Glutamatergic neuron (in vitro differentiated cells): ENCODE measurements at places on chromosomes 16 and 17.
A peak's percentile ranks its signal among the peaks of the same experiment; 100 is the strongest.

GRCh38 chr16:8855051-8855786 is 13.6 kb downstream of the CARHSP1 start:
- H3K4me1 ChIP-seq: peaks cover 20% of the 10 kb centered on the region
- H3K4me3 ChIP-seq: no peak overlapping the region
- no peaks in the 10 kb centered on the region for H3K36me3 ChIP-seq
- H3K27ac ChIP-seq: no peak overlapping the region

- H3K36me3 ChIP-seq: no peaks in the 10 kb centered on the region
- no peak overlapping the region for H3K4me3 ChIP-seq
- peaks cover 5% of the 10 kb centered on the region for H3K4me1 ChIP-seq
Observed at GRCh38 chr16:87160701-87161337, 156.4 kb downstream of the C16orf95 start.

- H3K4me3 ChIP-seq: no peak overlapping the region
- no peak overlapping the region for H3K27ac ChIP-seq
- no peak for DNase-seq
- peaks cover 13% of the 10 kb centered on the region for H3K27me3 ChIP-seq
- H3K4me1 ChIP-seq: peaks cover 5% of the 10 kb centered on the region
- H3K36me3 ChIP-seq: no peaks in the 10 kb centered on the region
Observed at GRCh38 chr16:2715519-2715918, 4.5 kb downstream of the PRSS27 start.

- peak overlapping the region; percentile 74 for H3K4me3 ChIP-seq
- no peaks in the 10 kb centered on the region for H3K36me3 ChIP-seq
- peak; percentile 35 for DNase-seq
Observed at GRCh38 chr16:10577305-10578202, 2.8 kb downstream of the EMP2 start.

- H3K27me3 ChIP-seq: no peaks in the 10 kb centered on the region
- no peak overlapping the region for H3K4me3 ChIP-seq
- H3K27ac ChIP-seq: no peak overlapping the region
- H3K4me1 ChIP-seq: no peaks in the 10 kb centered on the region
- DNase-seq: no peak
Observed at GRCh38 chr16:19566362-19566761, 10.9 kb downstream of the VPS35L start.

GRCh38 chr17:65065906-65066305 is 9.4 kb upstream of the GNA13 start:
- DNase-seq: no peak
- no peak overlapping the region for H3K4me3 ChIP-seq
- no peaks in the 10 kb centered on the region for H3K36me3 ChIP-seq
- no peaks in the 10 kb centered on the region for H3K4me1 ChIP-seq
- peaks cover 4% of the 10 kb centered on the region for H3K27me3 ChIP-seq

DNA sequence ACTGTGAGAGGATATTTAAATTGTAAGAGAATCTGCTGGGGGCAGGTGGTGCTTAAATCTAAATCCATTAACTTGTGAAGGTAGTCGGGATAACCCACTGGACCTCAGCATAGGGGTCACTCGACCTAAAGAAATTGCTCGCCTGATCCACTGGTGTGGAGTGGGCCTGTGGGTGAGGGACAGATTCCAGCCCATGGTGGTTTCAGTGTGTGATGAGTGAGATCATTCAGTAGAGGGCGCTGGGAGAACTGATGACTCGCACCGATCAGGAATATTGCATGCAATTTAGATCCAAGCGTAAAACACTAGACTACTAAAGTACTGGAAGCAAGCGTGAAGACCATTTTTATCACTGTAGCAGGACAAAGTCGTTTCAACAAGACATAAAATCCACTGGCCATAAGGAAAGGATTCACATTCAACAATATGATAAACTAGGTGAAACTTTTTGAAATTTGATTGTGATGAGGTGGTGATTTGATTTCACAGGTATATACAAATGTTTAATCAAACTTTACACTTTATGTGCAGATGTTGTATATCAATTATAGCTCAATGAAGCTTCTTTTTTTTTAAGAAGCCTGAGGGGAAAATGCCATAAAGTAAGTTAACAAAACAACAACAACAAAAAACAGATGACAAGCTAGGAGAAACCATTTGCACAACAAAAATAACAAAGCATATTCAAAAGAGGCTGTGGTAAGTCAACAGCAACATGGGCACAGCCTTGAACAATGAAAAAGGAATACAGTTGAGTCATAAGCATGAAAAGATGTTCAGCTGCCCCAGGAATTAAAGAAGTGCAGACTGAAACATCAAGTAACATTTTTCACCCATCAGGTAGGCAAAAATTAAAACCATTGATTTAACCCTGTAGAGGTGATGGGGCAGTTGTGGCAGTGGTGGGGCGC is 7.5 kb upstream of the TMEM170A start:
- no peaks in the 10 kb centered on the region for H3K4me1 ChIP-seq
- H3K36me3 ChIP-seq: no peaks in the 10 kb centered on the region
- DNase-seq: peak; percentile 48
- H3K27me3 ChIP-seq: no peaks in the 10 kb centered on the region

- no peak overlapping the region for H3K27ac ChIP-seq
- no peaks in the 10 kb centered on the region for H3K4me1 ChIP-seq
- DNase-seq: no peak
- H3K4me3 ChIP-seq: no peak overlapping the region
- peaks cover 2% of the 10 kb centered on the region for H3K27me3 ChIP-seq
Observed at GRCh38 chr16:24146518-24146917, 109.6 kb upstream of the CACNG3 start.

DNA sequence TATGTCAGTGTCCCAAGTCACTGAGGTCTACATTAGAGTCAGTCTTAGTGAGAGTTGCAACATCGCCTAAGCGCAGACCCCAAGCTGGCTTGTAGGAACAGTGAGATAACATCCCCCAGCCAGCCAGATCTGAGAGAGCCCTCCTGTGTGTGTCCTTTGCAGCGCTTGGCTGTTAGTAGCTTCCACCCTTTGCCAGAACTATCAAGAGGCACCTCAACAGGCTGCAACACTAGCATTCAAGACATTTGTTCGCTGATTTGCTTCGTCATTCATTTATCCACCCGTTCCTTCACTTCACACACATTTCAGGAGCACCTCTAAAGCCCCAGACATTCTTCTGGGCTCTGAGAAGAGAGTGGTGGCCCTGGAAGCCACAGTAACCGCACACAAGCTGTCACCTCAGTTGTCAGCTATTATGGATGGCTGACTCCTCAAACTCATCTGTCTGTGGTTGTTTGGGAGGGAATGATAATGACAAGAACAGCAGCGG is 289.6 kb downstream of the WWOX start:
- H3K4me1 ChIP-seq: no peaks in the 10 kb centered on the region
- no peak overlapping the region for H3K27ac ChIP-seq
- H3K27me3 ChIP-seq: peaks cover 2% of the 10 kb centered on the region
- DNase-seq: no peak

- DNase-seq: no peak
- H3K36me3 ChIP-seq: no peaks in the 10 kb centered on the region
- peaks cover 9% of the 10 kb centered on the region for H3K27me3 ChIP-seq
Observed at GRCh38 chr16:12548270-12548983, 255.3 kb downstream of the CPPED1 start.
